Smooth muscle cell of trachea (primary cell): ENCODE measurements at places on chromosomes 3 and 15. TPM values are rescaled to one million over a fixed set of nuclear protein-coding genes. Genes with fewer than 3 reads are reported as not detected.

Gene NEO1
- total RNA-seq, result 16.1 and 17.2 TPM in 2 replicates

Gene PLA2G4F
- total RNA-seq, result under 0.01 TPM in 1 of 2 replicates, not detected in the other

Gene PPP2R3A
- 16.7 and 20.5 TPM in 2 replicates for total RNA-seq

Gene OR4M2
- total RNA-seq, result not detected in 2 replicates

Gene GOLGA8G
- total RNA-seq, result not detected in 2 replicates

Gene CPLX3
- not detected in 2 replicates for total RNA-seq

Gene CPN2
- not detected in 2 replicates for total RNA-seq

Gene AHSG
- total RNA-seq, result not detected in 2 replicates
